Ovary (tissue), 10 donors: ENCODE measurements at places on chromosomes 2 and 18. TPM values are rescaled to one million over a fixed set of nuclear protein-coding genes. Genes with fewer than 3 reads are reported as not detected.

- DNase-seq = no peak
- H3K27ac ChIP-seq = no peak overlapping the region
- H3K4me1 ChIP-seq = no peaks in the 10 kb centered on the region
- no peak overlapping the region for H3K4me3 ChIP-seq
These were observed 33.9 kb upstream of the POMC start for GRCh38 chr2:25202275-25202674.

DNA sequence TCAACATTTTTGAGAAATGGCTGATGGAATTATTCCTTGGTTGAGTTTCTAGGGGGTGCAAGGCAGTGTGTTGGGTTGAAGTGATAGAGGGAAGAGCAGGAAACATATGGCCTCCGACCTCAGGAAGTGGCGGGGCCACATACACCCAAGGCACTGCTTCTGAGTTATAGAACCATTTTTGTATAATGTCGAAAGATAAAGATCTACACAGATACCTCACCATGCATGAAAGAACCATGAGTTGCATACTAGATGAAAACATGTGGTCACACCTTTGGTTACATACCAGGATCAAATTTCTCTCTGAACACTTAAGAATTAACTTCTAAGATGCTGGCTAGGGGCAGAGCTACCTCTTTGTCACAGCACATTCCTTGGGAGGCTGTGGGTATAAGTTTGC, 23.2 kb downstream of the LAMA3 start:
- no peak overlapping the region for H3K27ac ChIP-seq
- H3K4me1 ChIP-seq = no peaks in the 10 kb centered on the region
- H3K36me3 ChIP-seq = no peaks in the 10 kb centered on the region
- H3K27me3 ChIP-seq = no peaks in the 10 kb centered on the region
- H3K4me3 ChIP-seq = no peak overlapping the region

STARD6 gene
- total RNA-seq = not detected

DNA sequence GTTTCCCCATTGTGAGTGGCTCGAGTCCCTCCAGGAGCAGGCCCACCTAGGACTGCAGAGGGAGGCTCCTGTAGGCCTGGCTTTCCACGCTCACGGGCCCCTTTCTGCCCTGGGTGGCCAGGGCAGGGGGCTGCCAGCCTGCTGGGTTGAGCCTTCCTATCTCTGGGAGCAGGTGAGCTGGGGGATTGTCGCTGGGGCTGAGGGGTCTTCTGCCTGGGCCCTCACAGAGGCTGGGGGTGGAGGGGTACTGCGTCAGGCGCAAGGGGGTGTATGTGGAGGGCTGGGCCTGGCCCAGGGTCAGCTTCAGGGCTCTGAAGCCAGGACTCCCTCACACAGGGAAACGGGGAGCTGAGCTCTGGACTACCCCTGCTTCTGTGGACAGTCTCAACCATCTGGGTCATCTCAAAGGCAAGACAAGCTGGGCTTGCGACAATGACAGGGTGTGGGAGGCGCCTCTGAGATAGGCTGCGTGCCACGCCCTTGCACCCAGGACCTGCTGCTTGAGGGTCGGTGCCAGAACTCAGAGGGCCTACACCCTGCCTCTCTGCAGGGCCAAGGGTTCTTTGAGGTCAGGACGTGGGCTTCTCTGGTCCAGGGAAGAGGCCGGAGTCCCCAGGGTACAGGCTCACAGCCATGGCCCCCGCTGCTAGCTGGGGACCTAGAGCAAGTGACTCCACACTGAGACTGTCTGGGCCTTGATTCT, 206.1 kb downstream of the TWIST2 start:
- no peaks in the 10 kb centered on the region for H3K4me1 ChIP-seq
- no peak overlapping the region for H3K27ac ChIP-seq
- H3K36me3 ChIP-seq = no peaks in the 10 kb centered on the region
- no peaks in the 10 kb centered on the region for H3K27me3 ChIP-seq

DNA sequence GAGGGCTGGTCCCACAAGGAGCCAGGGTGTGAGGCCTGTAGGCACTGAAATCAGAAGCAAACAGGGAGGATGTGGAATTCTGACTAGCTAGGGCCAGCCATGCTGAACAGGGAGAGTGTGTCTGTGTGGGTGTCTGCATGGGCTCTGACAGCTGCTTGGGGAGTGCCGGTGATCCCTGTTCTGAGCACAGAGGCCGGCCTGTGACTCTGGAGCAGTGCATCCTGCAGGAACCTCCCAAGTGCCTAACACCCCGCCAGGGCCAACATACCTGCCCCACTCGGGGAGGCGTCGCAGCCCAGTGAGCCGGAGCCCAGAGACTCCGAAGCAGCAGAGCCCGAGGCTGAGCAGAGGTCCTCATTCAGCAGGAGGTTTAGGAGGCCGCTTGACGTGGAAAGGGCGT, 11.5 kb upstream of the HES6 start:
- no peaks in the 10 kb centered on the region for H3K4me1 ChIP-seq
- no peak overlapping the region for H3K4me3 ChIP-seq
- DNase-seq = no peak
- H3K27me3 ChIP-seq = no peaks in the 10 kb centered on the region
- H3K27ac ChIP-seq = no peak overlapping the region

- DNase-seq = no peak
- H3K4me1 ChIP-seq = peaks cover 3% of the 10 kb centered on the region
- H3K4me3 ChIP-seq = no peak overlapping the region
- no peaks in the 10 kb centered on the region for H3K36me3 ChIP-seq
- no peak overlapping the region for H3K27ac ChIP-seq
- H3K27me3 ChIP-seq = no peaks in the 10 kb centered on the region
These were observed 99.0 kb downstream of the NCK2 start for GRCh38 chr2:105843476-105844374.

FHOD3 gene
- total RNA-seq = 4.5 TPM

DNA sequence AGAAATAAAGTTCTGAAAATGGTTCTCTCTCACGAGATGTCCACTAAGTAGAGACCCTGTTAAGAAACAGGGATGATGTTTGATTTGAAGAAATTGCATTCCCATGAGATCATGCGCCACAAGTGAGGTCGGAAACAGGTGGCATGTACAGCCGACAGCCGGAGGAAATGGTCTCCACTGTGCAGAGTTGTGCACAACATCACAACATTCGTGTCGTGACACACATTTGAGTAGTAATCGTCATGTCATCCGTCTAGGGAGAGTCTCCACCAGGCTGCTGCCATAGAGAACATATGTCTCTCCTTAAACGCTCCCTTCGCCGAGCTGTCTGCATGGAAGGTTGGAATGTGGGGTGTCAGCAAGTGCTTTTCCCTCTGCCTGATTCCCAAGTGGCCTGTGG, 84.7 kb downstream of the ASAP2 start:
- no peak overlapping the region for H3K4me3 ChIP-seq
- no peaks in the 10 kb centered on the region for H3K36me3 ChIP-seq
- DNase-seq = no peak
- no peaks in the 10 kb centered on the region for H3K27me3 ChIP-seq
